Daoy (cell line): ENCODE measurements at places on chromosomes 11 and 22. TPM values are rescaled to one million over a fixed set of nuclear protein-coding genes. Genes with fewer than 3 reads are reported as not detected.

DNA sequence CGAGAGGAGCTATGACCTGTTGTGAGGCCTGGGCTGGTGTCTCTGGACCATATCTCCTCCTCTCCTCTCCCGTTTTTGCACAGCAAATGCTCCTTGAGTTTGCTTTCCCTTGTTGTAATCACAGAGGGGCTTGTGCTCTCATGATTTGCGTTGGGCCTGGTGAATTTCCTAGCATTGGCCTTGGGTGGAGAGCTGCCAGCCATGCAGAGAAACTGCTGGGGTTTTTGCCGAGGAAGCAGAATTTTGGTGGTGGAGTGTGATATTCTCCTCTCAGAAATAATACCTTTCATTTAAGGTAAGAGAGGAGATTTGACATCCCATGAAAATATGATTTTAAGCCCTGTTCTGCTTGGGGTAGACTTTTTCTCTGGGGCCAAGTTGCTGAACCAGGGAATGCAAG is 175.7 kb upstream of the CADM1 start:
- no peak for DNase-seq

GRCh38 chr22:47187176-47187957 is 424.9 kb downstream of the TBC1D22A start:
- DNase-seq = no peak

- DNase-seq = no peak
These were observed 21.6 kb upstream of the SUSD2 start for GRCh38 chr22:24159650-24160049.

DNA sequence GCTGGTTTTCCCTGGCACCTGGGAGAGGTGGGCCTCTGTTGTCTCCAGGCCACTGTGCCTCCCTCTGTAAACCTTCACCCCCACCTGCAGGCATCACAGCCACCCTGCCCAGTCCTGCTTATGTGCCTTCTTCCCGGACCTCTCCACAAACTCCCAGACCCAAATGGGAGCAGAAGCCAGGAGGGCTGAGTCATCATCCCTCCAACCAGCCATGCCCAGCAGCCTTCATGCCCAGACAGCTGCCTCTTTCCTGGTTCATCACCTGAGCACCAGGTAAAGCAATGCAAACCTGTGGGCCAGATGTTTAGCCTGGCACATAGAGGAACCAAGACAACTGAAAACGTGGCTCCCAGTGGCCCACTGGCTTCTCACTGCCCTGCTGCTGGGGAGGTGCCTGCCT is 2.1 kb upstream of the TMPRSS4 start:
- no peak for DNase-seq

DNA sequence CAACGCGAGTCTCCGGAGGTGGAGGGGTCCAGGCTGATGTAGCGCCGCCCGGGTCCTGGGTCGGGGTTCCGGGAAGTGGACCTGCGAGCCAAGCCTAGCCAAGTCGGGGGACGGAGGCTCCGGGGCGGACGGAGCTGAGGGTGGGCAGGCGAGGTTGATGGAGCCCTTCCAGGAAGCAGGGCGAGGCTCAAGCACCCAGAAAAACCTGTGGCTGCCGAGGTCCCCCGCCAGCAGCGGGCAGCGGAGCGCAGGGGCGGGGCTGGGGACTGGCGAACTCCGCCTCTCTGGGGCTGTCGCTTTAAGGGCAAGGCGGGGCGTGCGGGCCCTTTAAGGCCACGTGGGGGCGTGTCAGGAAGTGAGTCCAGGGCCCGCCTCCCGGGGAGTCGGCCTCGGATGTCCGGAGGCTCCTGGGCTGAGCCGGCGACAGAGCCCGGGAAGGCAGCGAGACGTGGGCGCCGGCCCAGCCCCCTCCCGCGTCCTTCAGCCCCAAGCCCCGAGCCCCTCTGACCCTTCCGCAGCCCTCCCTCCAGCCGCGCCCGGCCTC is at the start of gene SLC35C1:
TSS of gene SLC35C1 (plus strand) at position 389 of the 544 bp plus-strand sequence. CDS start 653 bp downstream, outside the sequence.
- peak; percentile 96 for DNase-seq

- DNase-seq = no peak
These were observed 2.6 kb upstream of the OR52W1 start for GRCh38 chr11:6196396-6196795.

GRCh38 chr22:23685205-23685784 is 5.5 kb upstream of the RGL4 start:
- DNase-seq = peak; percentile 28

The OR56A5 gene
- not detected in 2 replicates for total RNA-seq

The APOA5 gene
- not detected in 2 replicates for total RNA-seq

The HTR3A gene
- total RNA-seq = not detected in 2 replicates

The APOL5 gene
- total RNA-seq = 0.69 TPM in 1 of 2 replicates, not detected in the other

The TTC12 gene
- total RNA-seq = 6.9 and 9.9 TPM in 2 replicates

The MMP10 gene
- not detected in 2 replicates for total RNA-seq

The SEC14L2 gene
- 9.5 and 12.7 TPM in 2 replicates for total RNA-seq

The ACTN3 gene
- total RNA-seq = not detected in 2 replicates

The SH3BP1 gene
- 3.4 and 5.7 TPM in 2 replicates for total RNA-seq
